ENCODE measurements at places on chromosomes 3 and 15. TPM values are rescaled to one million over a fixed set of nuclear protein-coding genes. Genes with fewer than 3 reads are reported as not detected.

The RARB gene
- total RNA-seq = 2.8 TPM

The SLC28A1 gene
- total RNA-seq = not detected

The SERPINI2 gene
- total RNA-seq = not detected

The DAZL gene
- total RNA-seq = not detected

The CD276 gene
- total RNA-seq = 41.4 TPM

The OCA2 gene
- total RNA-seq = not detected

The GOLGA8O gene
- under 0.01 TPM for total RNA-seq

The CCDC9B gene
- 8.9 TPM for total RNA-seq

The MKRN2 gene
- 21.6 TPM for total RNA-seq

The THAP10 gene
- total RNA-seq = 0.87 TPM

The NR2F2 gene
- total RNA-seq = 25.0 TPM

The FANCD2 gene
- total RNA-seq = 11.6 TPM

The FETUB gene
- total RNA-seq = not detected

The CKMT1A gene
- total RNA-seq = not detected

The LRRC31 gene
- not detected for total RNA-seq

The ZNF620 gene
- total RNA-seq = 6.5 TPM

The PLA2G4B gene
- 0.22 TPM for total RNA-seq

DNA sequence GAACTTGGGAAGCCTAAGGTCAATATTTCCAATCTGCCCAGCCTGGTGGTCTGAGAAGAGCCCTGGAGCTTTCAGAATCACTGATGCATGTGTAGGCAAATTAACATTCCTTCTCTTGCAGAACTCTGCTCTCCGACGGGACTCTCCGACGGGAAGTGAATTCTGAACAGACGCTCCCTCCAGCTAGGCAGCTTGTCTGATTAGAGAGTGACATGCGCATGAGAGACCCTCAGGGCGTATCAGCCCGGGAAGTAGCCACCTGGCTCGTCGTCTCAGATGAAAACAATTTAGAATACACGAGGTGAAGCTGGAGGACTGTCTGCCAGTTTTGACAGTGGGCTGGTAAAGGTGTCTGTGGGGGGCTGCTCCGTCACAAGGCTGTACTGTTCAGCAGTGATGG is 103.1 kb downstream of the DGKG start:
- DNase-seq = no peak

- DNase-seq = peak; percentile 50
Measured at GRCh38 chr3:30401971-30402370, 204.4 kb upstream of the TGFBR2 start.

DNA sequence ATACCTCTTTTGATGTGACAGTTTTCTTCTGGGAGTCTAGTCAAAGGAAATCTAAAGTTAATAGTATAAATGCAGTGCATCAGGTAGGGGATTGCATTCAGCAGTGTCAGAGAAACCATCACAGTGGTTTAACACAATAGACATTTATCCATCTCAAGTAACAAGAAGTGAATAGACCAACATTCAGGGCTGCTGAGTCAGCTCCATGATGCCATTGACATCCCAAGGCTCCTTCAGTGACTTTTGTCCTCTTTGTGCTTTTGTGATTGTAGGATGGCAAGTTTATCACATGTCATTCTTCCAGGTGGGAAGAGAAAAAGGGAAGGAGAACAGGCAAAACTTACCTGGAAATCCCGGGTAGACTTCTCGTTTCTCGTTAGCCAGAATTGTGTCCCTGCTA is 158.3 kb downstream of the TMEM108 start:
- no peak for DNase-seq

DNA sequence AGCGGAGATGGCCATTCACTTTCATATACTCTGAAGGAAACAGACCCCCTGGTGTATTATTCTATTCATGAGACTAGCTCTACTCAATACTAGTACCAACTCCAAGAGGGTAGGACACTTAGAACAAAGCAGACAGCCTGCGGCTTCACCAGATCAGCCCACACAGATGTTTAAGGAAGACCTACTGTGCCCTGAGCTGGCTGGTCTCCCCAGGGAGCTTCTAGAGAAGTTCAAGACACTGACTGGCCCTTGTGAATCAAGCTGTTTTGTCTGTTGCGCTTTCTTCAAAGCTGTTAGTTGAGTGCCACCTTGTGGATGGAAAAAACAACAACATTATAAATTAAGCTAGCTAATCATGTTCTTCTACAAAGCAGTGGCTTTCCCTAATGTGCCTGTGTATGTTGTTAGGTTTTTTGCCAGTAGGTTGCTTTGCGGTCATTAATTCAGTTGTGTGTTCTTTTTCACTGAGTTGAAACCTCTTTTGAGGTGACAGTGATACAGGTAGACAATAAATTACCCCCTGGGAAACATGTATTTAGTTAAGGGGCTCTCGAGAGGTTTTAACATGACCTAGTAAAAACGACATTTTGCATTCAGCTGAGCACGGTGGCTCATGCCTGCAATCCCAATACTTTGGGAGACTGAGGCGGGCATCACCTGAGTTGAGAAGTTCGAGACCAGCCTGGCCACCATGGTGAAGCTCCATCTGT is 64.2 kb upstream of the MYZAP start:
- DNase-seq = peak; percentile 90

- DNase-seq = no peak
Measured at GRCh38 chr3:27638594-27638993, 83.5 kb downstream of the EOMES start.

DNA sequence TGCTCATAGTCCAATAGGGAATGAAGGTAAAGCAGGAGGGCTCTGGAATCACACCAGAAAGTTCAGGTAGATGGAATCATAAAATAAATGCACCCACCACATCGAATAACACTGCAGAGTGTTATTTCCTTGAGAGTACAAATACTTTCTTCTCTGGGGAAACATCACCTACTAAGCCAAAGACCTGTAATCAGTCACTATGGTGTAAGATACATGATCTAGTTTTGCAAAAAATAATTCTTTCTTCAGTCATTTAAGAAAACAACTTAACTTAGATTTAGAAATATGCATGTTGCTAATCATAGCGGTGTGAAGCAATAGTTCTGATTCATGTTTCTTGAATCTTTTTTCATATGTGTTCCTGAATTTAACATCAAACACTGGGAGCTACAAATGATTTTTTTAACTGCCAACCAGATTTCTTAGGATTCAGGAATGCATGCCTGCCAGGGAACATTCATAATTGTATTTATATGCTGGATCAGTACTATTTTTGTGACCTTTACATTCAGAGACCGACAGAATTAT is 40.2 kb upstream of the MEIS2 start:
- no peak for DNase-seq

DNA sequence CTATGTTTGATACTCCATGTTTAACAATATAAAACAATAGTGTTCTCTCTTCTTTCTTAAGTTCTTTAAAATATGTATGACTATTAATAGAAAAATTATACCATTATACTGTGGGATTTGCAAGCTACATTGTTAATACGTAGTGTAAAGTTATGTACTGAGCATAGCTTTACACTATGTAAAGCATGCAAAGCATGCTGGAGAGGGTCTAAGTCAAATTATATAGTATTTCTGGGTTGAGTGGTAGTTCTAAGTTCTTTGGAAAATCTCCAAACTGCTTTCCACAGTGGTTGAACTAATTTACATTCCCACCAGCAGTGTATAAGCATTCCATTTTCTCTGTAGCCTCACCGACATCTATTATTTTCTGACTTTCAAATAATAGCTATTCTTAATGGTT is 253.0 kb downstream of the RAP2B start:
- no peak for DNase-seq

GRCh38 chr3:14057701-14058100 is 67.0 kb downstream of the CHCHD4 start:
- no peak for DNase-seq

GRCh38 chr15:45126535-45127158 is 3.0 kb downstream of the DUOXA1 start:
- DNase-seq = peak; percentile 63

- DNase-seq = peak; percentile 79
Measured at GRCh38 chr3:133574260-133574881, 885 bp downstream of the CDV3 start.

DNA sequence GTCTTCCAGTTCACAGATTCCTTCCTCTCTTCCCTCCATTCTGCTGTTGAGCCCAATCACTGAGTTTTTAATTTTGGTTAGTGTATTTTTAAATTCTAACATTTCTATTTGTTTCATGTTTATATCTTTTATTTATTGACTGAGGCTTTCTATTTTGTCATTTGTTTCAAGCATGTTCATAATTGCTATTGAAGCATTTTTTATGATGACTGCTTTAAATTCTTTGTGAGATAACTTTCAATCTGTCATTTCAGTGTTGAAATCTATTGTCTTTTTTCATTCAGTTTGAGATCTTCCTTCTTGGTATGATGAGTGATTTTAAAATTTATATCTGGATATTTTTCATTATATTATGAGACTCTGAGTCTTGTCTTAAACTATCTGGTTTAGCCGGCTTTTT is 192.3 kb downstream of the RPLP1 start:
- no peak for DNase-seq

GRCh38 chr3:98779541-98780335 is 16.6 kb downstream of the ST3GAL6 start:
- DNase-seq = peak; percentile 77

DNA sequence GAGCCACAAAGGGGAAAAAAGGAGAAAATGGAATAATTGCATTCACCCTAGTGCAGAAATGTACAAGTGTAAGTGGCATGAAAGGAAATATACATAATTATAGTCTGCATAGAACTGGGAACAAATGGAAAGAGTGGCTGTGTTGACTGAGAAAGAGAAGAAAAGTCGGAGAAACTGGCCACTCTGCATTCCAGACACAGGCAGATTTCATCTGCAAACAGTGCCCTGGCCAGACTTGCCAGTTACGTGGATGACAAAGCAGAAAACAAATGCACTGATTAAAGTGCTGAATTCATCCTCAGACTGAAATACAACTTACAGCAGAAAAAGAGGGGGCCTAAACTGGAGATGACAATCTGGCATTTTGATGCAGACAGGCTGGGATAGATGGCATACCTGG is 129.8 kb downstream of the FGF12 start:
- DNase-seq = no peak

DNA sequence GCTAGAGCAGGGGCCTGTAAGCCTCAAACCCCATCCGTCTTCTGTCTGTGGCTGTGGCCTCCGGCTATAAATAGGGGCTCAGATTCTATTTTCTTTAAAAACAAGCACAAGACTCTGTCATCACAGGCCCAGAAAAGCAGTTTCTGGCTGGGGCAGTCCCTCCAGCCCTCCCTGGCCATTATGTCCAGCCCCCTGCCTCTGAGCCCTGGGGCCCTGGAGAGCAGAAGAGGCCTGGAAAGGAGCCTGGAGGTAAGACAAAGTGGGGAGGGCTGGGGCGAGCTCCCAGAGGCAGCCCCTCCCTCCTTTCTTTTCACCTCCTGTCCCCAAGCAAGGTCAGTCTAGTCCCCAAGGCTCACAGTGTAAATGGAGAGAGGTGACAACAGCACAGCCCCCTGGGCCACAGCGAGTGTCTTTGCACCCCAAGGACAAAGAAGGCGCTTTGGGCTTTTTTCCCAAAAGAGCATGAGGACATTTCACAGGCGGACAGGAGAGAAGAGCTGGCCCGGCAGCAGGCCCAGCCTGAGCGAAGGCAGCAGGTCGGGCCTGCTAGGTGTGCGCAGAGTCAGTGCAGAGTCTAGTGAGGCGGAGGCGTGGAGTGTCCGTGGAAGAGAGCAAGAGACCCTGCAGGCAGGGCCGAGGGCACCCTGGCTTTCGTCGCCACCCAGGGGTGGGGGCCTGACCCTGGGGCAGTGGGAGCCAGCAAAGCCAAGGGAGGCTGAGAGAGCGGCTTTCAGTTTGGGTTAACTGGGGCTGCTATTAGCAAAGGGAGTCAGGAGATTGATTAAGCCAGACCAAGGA is 188.3 kb downstream of the TBC1D2B start:
- no peak for DNase-seq

GRCh38 chr3:9087831-9088413 is 124.7 kb upstream of the RAD18 start:
- peak; percentile 29 for DNase-seq

- DNase-seq = no peak
Measured at GRCh38 chr3:189557824-189558223, 73.4 kb upstream of the TP63 start.

DNA sequence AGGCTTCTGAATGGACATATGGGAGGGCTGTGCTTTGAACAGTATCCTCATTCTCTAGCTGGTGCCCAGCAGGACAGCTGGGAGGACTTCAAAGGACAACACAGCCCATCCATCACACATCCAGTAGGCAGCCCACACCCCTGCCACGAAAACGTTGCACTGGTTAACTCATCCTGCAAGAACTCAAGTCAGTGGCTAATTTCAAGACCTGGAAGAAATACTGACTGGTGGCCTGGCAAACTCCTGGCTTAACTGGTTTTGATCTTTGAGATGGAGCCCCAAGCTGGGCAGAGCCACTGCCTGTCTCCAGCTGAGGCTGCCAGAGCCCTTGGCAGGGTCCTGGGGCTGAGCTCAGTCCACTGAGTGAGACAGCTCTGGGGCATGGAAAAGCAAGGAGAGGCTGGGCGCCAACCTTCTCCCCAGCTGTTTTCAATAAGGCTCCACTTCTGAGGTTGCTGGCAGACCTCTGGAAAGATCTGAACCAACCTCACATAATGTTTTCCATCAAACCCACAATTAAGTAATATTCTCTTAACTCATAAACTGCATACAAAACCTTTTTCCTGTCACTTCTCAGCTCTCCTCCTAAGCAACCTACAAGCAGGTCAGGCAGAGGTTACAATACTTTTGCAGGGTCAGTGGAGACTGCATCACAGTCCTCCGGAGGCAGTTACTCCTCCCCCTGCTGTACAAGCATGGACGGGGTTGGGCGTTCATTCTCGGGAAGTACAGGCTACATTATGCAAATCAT is 110.3 kb downstream of the MYLK start:
- DNase-seq = no peak

DNA sequence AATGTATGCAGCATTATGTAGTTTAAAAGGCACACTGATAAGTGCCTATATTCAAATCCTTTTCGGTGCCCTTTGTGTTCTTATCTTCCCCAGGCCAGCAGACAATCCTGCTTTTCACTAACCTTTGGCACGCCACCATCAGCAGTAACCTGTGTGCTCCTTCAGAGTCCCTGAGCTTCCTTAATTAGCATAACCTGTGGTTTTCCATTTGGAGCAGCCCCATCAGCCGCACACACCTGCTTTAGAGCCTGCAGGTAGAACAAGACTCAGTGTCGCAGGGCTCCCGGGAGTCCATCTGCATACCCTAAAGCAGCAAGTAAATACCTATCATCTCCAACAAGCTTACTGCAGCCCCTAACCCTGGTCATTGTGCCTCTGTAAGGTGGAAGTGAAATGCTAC is 755.1 kb downstream of the ROBO2 start:
- no peak for DNase-seq

DNA sequence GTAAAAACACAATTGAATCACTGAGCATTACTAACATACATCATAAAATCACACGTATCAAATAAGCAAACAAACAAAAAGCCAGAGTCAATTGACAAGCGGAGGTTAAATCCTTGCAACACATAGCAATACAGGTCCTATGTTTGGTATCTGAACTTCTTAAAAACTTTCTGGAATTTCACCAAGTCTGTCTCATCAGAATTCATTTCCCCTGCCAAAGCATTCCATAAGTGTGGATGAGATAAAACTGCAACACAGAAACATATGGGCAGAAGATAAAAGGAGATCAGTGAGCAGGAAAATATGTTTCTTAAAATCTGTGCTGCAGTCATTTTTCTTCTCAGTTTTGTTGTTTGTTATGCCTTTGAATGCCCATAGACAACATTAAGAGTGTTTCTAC is 1155.5 kb downstream of the TBL1XR1 start:
- DNase-seq = no peak

- no peak for DNase-seq
Measured at GRCh38 chr3:130374033-130374432, 28.6 kb downstream of the COL6A5 start.

Data from lung microvascular endothelial cell (primary cell).